ENCODE measurements at places on chromosomes 7 and 10.

DNA sequence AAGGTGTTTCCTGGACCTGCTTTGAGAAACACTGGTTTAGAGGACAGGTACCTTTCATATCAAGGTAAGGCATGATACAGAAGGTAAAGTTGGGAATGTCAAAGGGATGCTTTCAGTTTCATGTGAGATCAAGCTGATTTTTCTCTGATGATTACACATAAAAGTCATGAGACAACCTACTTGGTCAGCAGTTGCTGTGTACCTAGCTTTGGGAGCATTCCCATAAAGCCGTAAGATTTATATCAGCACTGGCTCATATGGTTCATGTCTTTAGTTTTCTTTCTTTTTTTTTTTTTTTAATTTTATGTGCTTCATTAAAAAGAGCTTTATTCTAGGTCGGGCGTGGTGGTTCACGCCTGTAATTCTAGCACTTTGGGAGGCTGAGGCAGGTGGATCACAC lies 265.3 kb upstream of the LRGUK start:
- DNase-seq: no peak

GRCh38 chr10:76309070-76309469 lies 877.6 kb downstream of the LRMDA start:
- no peak for DNase-seq

- DNase-seq: no peak
Observed at GRCh38 chr7:131649003-131649541, 92.6 kb upstream of the PODXL start.

GRCh38 chr10:33804584-33804983 lies 470.1 kb upstream of the NRP1 start:
- no peak for DNase-seq

- DNase-seq: no peak
Observed at GRCh38 chr7:7848246-7848645, 120.3 kb upstream of the GLCCI1 start.

- DNase-seq: no peak
Observed at GRCh38 chr7:12683678-12684585, 3.5 kb upstream of the ARL4A start.

GRCh38 chr7:26166684-26167266 lies 14.8 kb downstream of the NFE2L3 start:
- no peak for DNase-seq

- no peak for DNase-seq
Observed at GRCh38 chr7:77415476-77415822, 700 bp downstream of the GSAP start.

GRCh38 chr7:6718124-6718523 lies 11.4 kb upstream of the ZNF12 start:
- DNase-seq: no peak

GRCh38 chr10:60821656-60822055 lies 43.4 kb downstream of the CDK1 start:
- no peak for DNase-seq

DNA sequence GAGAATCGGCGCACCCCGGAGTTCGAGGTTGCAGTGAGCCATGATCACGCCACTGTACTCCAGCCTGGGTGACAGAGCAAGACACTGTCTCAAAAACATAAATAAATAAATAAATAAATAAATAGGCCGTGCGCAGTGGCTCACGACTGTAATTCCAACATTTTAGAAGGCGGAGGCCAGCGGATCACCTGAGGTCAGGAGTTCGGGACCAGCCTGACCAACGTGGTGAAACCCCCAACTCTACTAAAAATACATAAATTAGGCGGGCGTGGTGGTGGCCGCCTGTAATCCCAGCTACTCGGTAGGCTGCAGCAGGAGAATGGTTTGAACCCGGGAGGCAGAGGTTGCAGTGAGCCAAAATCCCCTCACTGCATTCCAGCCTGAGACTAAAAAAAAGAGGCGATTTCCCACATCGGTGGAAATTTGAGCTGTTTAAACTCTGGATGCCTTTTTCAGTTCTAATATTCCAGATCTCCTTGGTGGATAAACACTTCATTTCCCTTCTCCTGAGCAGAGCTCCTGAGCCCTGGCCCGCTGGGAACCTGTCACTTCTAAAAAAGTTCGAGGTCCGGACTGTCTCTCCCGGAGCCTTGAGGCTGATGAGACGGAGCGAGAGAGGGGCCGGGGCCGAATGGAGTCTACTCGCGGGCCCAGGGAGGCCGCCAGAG lies 2.0 kb upstream of the NFKB2 start:
- no peak for DNase-seq

DNA sequence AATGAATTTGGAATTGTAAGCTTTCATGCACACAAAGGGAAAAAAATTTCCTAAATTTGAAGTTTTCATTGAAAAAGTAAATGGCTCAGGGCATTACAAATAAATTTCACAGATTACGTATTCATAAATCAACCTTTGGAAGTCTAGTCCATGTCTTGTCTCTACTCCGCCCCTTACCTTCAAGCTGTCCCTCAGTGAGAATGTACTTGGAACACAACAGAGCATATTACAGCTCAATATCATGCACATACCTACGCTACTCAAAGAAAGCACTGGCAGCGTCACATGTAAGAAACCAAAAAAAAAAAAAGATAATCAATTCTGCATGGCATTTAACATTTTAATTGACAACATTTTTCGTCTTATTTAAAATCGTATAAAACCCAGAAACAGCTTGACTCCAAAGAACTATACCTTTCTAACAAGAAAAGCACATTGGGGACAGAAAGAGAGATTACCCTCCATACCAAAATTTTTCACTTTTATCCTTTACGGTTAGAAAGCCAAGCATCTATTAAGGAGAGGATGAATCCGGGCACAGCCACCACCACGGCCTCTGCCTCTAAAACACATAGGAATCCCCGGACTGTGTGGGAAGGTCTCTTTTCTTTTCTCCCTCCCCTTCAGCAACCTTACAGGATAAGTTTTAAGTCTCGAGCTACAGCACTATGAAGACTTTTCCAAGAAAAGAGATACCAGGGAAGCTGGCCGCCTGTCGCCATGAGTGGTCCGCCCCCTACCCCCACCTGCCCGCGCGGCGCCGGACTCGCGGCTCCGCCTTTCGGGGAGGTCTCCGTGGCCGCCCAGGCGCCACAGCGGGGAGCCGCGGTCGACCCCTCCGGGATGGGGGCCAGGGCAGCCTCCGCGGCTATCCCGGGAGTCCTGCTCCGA lies 1.1 kb downstream of the JMJD1C start:
- DNase-seq: no peak

DNA sequence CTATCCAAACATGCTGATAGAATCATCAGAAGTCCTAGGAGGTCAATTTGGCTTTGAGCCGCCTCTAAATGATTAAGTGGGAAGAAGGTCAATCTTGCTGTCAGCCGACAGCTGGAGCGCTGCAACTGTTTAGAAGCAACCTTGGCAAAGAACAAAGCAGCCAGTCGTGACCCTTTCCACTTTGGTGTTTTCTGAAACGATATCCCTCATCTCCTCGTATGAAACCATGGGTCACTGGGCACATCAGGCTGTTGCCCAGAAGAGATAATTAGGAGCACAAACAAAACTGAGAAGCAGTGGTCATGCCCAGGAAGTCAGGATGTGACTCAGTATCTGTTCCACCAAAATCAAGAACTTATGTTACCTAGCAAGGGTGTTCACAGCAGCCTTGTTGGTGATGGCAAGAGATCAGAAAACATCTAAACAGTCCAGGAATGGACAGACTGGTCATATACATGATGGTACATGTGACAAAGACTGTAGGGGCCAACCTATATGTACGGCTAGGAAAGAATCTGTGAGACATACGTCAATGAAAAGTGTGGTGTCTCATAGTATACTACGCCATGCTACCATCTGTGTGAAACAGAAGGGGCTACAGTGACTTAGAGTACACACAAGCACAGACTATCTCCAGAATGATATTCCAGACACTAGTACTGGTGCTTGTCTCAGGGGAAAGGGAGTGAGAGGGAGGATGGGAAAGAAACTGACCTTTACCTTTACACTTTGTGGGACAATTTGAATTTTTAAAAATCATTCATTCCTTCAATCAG lies 22.4 kb downstream of the STN1 start:
- DNase-seq: no peak

DNA sequence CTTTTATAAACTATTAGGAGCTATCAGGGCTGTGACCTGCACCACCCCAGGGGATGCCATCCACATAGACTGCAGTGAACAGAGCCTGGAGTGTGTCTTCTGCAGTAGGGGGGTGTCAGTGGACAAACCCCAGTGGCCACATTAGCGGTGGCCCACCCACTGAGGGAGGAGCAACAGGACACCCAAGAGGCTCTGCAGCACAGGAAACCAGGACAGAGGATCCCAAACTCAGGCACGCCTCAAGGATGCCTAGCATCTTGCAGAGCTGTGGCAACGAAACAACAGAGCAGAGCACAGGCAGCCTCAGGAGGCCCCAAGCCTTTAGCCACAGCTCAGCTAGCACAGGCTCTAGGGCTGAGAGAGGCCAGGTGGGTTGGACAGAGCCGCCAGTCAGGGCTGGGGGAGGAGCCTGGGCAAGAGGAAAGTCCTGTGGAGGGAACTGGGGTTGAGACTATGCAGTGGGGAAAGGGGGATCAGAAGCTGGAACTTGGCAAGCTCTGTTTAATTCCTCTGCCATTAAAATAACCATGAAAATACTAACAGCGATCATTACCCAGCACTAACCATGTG lies 53.8 kb downstream of the GRID1 start:
- DNase-seq: no peak

GRCh38 chr10:44186150-44186549 lies 198.7 kb downstream of the CXCL12 start:
- no peak for DNase-seq

- DNase-seq: no peak
Observed at GRCh38 chr7:28207486-28208158, 27.0 kb upstream of the JAZF1 start.

- no peak for DNase-seq
Observed at GRCh38 chr7:138186951-138187351, 110.7 kb downstream of the AKR1D1 start.

DNA sequence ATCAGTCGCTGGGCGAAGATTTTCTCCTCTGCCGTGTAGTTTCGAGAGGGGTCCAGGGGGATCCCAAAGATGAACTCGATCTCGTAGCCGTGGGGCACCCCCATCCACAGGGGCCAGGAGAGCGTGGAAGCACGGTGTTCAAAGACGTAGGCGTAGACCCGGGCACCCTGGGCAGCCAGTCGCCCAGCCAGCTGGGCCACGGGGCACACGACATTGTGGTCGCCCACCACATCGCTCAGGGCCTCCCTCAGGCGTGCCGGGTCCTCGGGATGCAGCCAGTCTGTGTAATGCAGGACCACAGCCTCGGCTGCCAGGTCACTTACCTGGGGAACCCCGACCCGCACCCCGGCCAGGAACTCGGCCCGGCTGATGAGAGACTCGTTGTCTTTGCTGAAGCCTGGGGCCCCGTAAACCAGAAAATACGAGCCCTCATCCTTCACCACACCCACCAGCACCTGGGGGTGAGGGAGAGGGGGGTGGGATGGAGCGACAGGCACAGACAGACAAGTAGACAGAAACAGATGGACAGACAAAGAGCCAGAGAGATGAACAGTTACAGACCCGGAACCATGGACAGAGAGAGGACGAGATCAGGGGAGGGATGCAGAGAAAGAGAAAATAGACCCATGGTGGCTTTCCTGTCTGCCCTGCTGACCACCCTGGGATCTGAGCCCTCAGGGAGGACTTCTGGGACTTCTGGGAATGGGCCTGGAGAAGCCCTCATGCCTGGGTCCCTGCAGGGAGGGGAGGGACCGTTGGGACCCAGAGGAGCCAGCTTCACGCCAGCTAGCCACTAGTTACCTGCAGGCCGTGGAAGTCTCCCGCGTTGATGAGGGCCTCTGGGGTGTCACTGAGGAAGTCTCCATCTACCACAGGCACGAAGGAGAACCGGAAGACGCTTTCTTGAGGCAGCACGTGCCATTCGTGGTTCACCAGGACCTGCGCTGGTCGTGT lies 3.0 kb downstream of the ACHE start:
- DNase-seq: no peak

GRCh38 chr10:84117686-84118394 lies 21.5 kb upstream of the GHITM start:
- no peak for DNase-seq

DNA sequence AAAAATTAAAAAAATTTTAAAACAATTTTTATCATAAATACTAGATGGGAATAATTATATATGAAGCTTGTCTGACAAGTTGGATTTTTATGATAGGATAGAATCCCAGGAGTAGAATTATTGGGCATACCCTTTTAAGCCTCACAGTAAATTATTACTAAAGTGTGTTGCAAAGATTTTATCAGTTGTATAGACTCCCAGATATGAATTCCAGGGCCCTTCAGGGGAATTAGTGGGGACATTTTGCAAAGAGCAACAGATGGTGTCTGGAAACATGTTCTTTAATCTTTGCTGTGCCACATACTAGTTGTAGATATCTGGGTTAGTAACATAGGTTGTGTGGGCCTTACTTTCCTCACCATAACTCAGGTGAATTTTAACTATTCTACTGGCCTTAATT lies 28.7 kb downstream of the ZEB1 start:
- DNase-seq: no peak

DNA sequence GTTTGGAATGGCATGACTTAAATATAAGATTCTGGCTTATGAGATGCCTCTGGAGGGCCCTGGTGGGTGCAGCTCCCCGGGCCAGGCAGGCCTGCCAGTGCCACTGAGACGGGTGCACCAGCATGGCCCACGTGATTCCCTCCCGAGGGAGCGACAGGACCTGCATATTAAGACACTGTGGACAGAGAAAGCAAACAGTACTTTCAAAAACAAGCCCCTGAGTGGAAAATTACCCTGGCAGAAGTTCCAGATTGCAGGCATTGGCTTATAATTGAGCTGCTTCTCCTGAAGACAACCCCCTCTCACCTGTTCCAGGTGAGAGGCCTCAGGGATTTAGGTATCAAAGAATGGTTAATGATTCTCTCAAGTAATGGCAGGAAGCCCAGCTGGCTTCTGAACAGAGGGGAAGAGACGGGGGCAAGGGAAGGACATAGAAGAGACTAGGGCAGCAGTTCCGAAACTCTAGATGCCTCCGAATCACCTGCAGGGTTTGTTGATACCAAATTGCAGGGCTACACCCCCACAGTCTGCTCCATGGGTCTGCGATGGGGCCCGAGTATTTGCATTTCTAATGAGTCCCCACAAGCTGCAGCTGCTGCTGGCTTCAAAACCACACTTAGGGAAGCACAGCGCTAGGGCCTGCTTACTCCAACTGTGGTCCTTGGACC lies 66.0 kb upstream of the DOCK1 start:
- DNase-seq: no peak

- DNase-seq: no peak
Observed at GRCh38 chr10:103654925-103655324, 161.4 kb downstream of the NEURL1 start.

- no peak for DNase-seq
Observed at GRCh38 chr10:72229261-72230251, 13.5 kb upstream of the ASCC1 start.
